Tongue (tissue), 3 donors: ENCODE measurements at places on chromosomes 5 and 9. TPM values are rescaled to one million over a fixed set of nuclear protein-coding genes. Genes with fewer than 3 reads are reported as not detected.

The LRRTM2 gene
- total RNA-seq = 0.51 TPM

The STK32A gene
- total RNA-seq = 0.62 TPM

The MAP1B gene
- 116 TPM for total RNA-seq

The PCDHA9 gene
- total RNA-seq = 0.10 TPM

The UNC13B gene
- 33.0 TPM for total RNA-seq

The SOX30 gene
- 0.10 TPM for total RNA-seq

The SURF4 gene
- total RNA-seq = 160 TPM

The SLC36A3 gene
- not detected for total RNA-seq

The GKAP1 gene
- total RNA-seq = 14.9 TPM

The ACTBL2 gene
- not detected for total RNA-seq

The CACFD1 gene
- 6.8 TPM for total RNA-seq

DNA sequence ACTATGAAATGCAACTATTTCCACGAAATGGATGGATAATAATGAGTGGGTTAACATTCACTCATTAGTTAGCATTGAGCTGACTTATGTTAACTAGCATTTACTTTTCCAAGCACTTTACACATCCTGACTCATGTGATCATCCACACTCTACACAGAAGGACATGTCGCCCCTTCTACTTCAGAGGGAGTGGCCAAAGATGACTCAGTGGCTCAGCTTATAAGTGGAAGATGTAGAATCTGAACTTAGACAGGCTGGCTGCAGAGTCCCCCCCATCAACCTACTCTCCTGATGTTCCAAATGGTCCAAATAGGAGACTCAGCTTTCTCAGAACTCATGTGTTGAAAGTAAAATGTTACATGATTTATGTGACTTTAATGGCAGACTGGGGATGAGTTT lies 146.0 kb downstream of the ADCY2 start:
- no peak for DNase-seq

- no peak for DNase-seq
Measured at GRCh38 chr9:110013064-110013463, 194.9 kb downstream of the C9orf152 start.

- DNase-seq = no peak
Measured at GRCh38 chr5:113217619-113218184, 217.1 kb downstream of the TSSK1B start.

- no peak for DNase-seq
Measured at GRCh38 chr5:134178096-134178419, 1.3 kb upstream of the SKP1 start.

- DNase-seq = no peak
Measured at GRCh38 chr9:68978066-68978465, 35.8 kb downstream of the PRKACG start.

DNA sequence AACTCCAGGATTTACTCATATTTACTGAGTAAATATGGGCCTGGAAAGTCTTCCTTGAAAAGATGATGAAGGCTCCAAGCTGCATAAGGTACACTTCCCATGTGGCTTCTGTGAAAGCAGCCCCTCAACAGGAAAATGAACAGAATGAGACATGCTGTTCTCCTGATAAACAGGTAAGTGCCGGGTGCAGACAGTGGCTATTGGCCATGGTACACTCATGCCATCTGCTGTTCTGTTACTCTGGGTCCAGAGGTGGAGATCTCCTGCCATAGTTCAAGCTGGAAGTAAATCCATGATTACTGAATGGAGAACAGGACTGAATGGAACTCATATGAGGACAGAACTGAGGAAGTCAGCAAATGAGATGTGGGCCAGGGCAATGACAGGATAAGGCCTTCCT lies 103.6 kb downstream of the SLIT3 start:
- DNase-seq = no peak

DNA sequence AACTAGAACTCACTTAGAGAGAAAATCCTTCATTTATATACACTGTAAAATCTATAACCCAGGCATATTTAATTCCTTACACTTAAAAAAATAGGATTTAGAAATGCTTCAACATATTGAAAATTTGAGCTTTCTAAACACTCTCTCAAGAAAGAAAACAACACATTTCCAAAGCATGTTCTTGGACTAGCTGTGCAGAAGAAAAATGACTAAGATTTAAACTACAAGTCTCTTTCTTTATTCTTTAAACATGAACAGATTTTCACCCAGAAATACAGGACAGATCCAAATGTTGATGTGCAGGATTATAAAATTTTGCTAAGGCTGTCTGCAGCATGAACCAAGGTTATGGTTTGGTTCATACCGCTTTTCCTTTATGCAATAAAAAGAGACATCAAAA lies 77.7 kb upstream of the TUSC1 start:
- peak; percentile 1 for DNase-seq

GRCh38 chr5:158074992-158075769 lies 216.2 kb upstream of the CLINT1 start:
- DNase-seq = peak; percentile 94

DNA sequence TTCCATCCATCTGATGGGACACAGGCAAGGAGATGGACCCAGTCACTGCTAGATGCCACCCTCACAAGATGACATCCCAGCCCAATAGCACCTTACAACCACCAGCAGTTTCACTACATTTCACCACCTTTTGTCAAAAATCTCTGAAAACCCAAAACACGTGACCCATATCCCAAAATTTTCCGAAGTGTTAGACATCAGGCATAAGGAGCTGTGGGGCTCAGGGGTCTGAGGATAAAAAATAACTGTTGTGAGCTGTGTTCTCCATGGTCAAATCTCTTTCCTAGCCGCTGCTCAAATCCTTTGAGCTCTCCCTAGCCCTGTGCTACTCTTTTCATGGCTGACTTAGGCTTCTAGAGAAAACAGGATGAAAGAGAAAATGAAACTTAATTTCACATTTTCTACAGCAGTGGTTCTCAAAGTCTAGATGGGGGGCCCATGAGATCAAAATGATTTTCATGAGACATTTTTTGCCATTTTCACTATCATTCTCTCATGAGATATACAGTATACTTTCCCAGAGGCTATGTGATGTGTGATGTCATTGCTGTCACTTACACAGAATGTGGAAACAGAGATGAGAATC lies 40.7 kb downstream of the TIMD4 start:
- DNase-seq = no peak

DNA sequence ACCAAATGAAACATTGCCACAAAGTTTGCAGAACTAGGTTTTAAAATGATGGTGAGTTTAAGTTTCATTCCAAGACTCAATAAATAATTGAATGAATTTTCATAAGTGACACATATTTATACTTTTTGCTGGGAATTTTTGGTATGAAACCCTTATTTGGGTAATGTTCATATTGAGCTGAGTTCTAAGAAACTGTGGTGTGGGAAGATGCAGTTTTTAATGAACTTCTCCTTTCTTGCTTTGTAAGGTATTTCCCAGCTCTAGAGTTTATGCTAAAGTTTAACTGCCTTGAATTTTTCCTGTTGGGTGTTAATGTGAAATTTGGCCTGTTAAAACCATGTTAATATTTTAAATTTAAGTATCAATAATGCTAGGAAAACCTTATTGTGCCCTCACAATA lies 15.1 kb downstream of the RABGAP1 start:
- no peak for DNase-seq

GRCh38 chr5:120017513-120017912 lies 388.2 kb downstream of the FAM170A start:
- no peak for DNase-seq

GRCh38 chr5:34767180-34767579 lies 71.8 kb upstream of the TTC23L start:
- no peak for DNase-seq

DNA sequence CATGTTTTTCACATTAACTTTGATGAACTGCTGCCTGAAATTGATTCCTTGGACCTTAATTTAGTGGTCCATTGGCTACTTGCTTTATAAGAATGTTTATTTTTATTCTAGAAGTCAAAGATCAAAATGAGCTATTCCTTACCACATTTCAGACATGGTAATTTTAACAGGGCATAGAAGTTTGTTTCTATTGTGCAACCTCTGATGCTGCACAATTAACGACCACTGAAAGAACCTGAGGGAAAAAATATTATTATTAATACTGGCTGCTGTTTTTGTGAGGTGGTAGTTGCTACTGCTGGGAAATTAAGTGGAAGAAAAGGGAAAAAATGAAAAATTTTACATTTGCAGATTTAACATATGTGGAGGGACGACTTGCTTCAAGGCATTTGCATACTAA lies 37.9 kb upstream of the RAB3C start:
- DNase-seq = no peak

GRCh38 chr5:132437604-132438266 lies 52.8 kb downstream of the IRF1 start:
- DNase-seq = peak; percentile 59

DNA sequence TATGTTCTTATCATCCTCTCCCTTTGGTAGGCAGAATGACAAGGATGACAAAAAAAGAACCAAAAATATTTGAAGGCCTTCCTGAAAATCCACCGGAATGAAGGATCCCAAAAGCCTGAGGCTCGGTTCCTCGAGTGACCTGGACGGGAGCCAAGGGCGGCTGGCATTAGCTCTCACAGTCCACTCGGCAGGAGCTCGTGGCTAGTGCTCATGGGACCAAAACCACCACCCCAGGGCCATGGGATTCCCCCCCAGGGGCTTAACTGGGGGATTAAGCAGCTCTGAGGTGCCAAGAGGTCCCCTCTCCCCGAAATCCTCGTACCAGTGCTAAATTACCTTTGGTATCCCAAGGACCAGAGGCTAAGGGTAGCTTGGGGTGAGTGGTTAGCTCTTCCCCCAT lies 586 bp upstream of the PDZD2 start:
- DNase-seq = no peak

DNA sequence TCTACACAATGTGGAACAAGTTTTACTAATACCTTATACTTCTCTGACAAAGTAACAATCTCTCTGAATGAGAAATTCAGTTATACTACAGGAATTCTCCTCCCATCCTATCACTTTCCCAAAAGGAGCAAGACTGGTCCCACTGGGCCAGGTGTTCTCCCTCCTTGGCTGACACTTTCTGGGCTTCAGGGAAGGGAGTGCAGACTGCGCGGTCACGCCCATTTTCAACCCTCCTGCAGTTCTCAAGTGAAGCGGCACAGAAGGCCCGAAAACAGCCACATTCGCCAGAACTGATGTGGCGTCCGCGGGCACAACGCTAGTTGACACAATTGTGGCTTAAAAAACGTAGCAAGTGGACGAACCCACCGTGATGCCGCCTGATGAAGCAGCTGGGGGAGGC lies 603 bp downstream of the SAXO1 start:
- no peak for DNase-seq

DNA sequence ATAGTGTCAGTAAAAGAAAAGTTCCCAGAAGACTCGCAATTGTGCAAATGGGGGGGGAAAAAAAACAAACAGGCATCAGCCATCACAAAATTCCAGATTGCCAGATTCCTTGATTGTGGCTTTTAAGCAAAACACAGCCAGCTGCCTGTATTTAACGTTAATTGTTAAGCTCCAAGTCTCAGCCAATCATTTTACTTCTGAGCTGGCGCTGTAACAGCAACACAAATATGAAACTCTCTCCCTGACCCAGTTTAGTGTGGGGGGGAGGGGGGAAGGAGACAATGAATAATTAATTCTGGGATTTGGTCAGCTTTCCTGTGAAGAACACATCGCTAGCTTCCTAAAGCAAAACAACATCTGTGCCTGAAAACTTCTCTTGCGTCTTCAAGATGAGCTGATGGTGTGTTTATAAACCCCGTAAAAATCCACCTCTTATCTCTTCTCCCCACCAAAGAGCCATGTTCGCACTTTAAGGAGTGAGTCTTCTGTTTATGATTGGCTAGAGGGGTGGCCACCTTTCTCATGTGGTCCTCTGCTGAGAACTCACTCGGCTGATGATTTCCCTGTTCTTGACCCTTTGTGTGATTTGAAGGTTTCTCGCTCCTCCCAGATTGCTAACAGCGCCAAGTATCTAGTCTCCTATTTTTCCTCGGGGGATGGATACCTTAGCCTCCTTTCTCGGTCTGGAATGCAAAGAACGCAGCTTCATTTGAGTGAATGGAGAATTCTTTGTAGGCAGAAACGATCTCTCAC lies 160.2 kb upstream of the DAPK1 start:
- DNase-seq = peak; percentile 60

DNA sequence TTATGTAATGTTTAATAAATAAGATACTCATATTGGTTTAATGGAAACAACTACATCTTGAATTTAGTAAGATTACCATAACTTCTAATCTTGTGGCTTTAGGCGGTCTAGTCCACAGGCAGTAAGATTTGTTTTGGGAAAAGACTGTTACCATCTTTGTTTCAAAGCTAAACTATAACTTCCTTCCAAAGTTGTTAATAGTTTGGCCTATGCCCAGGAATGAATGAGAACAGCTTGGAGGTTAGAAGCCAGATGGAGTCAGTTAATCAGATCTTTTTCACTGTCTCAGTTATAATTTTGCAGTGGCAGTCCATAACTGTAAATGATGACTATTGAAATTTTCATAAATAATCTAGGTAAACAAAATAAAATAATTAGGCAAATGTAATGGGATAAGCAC lies 241.8 kb upstream of the KLF9 start:
- no peak for DNase-seq

GRCh38 chr5:129125819-129126218 lies 31.3 kb downstream of the ISOC1 start:
- no peak for DNase-seq

GRCh38 chr9:133043449-133044035 lies 12.7 kb downstream of the GTF3C5 start:
- DNase-seq = no peak

- no peak for DNase-seq
Measured at GRCh38 chr9:93815135-93815534, 140.0 kb downstream of the BARX1 start.

- DNase-seq = peak; percentile 81
Measured at GRCh38 chr9:136326061-136326760, 1.1 kb upstream of the GPSM1 start.

DNA sequence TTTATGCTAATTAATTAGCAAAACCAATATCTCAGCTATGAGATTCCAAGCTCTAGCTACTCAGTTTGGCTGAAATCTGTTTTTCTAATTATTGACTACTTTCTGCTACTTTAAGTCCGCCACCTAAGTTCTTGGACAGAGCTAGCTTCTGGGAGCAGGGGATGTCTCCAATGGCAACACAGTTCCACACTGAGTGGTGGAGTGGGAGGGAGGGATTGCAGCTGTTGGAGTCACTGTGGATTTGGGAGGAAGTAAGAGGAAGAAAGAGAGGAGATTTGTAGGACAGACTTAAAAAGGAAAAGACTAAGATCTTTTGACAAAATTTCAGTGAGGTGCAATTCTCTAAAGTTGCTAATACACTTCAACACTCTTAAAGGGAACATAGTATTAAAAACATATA lies 450.8 kb downstream of the NFIB start:
- peak; percentile 96 for DNase-seq

GRCh38 chr5:142428036-142428772 lies 103.4 kb upstream of the SPRY4 start:
- DNase-seq = no peak

DNA sequence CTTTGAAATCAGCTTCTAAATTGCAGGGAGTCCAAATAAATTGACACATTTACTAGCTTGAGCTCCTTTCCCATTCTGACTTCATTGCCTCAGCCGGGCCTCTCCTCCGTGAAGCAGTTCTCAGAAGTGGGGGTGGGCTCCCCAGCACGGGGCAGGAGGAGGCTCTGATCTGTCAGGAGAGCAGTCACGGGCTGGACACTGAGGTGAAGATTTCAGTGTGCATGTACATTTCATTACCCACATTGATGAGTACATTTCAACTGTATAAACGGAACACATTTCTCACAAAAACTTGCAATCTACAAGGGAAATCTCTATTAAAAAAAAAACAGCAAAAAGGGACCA lies 195.9 kb downstream of the SEMA6A start:
- DNase-seq = no peak

- DNase-seq = no peak
Measured at GRCh38 chr5:92581249-92581648, 999.8 kb downstream of the NR2F1-AS1 start.
